ENCODE measurements at places on chromosomes 3 and 15. TPM values are rescaled to one million over a fixed set of nuclear protein-coding genes. Genes with fewer than 3 reads are reported as not detected.
A peak's percentile ranks its signal among the peaks of the same experiment; 100 is the strongest.

DNA sequence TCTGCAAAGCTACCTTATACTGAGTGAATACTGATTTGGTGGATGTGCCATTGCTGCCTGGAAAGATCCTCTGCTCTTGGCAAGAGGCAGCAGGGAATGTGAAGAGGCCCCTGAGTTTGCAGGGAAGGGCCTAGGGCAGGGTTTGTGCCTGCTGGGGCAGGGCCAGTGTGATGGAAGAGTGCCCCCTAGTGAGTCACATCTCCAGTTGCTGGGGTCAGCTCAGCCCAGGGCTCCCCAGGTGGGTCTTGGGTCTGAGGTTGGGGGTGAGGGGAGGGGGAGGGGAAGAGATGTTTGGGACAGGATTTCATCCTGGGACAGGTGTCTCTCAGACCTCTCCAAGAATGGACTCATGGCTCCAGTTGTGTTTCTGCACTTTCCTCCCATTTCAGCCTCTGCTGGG lies 4.1 kb upstream of the AMOTL2 start:
- DNase-seq: no peak

GRCh38 chr3:187507905-187508304 lies 139.7 kb downstream of the RTP4 start:
- no peak for DNase-seq

GRCh38 chr3:132535575-132536441 lies 61.3 kb upstream of the ACKR4 start:
- peak; percentile 81 for DNase-seq

GRCh38 chr3:66136597-66136996 lies 84.2 kb upstream of the SLC25A26 start:
- no peak for DNase-seq

DNA sequence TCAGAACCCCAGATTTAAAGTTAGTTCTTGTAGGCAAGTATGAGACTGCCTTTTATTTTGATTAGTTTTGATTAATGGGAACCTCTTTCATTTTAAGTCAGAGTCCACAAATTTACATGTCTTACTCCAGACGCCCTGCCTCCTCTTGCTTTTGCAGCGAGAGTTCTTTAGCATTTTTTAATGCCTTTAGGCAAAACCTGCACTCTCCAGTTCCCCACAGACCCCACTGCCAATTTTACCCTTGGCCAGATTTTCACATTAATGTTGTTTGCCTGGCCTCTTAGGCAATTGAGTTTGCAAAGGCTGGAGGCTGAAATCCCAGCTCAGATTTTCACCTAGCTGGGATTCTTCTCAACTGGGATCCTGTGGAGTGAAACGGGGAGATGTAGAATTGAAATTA lies 85.8 kb downstream of the GAP43 start:
- no peak for DNase-seq

DNA sequence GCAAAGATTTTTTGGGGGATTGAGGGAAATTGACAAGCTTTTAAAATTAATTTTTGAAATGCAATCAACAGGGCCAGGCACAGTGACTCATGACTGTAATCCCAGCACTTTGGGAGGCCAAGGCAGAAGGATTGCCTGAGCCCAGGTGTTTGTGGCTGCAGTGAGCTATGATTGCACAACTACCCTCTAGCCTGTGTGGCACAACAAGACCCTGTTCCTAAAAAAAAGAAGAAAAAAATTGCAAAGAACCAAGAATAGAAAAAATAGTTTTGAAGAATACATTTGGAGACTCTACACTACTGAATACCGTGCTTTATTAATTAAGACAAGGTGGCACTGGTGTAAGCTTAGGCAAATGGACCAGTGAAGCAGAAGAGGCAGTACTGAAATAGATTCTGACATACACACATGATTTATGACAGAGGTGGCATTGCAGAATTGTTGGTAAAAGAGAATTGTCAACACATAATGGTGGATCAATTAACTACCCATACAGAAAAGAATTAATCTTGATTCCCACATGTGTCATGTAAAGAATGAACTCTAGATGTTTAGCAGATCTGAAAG lies 443.3 kb upstream of the ATP11B start:
- DNase-seq: no peak

DNA sequence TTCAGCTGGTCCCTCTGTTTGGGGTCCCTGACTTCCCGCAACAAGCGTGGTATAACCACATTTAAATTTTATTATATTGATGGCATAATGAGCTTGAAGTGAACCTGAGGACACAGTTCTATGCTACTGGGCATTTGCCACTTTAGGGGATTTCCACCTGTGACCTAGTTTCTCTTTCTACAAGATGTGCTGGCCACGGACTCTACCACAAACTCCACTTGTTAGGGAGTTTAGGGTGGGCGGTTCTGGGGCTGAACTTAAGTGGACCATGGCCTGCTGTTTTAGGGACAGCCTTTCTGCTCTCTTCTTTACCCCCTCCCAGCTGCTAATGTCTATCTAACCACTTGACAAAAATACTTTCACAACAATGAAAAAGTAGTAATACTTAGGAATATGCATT lies 1199.1 kb downstream of the SI start:
- no peak for DNase-seq

GRCh38 chr3:74214286-74214685 lies 400.2 kb downstream of the CNTN3 start:
- peak; percentile 2 for DNase-seq

IRAK2 gene
- 6.6 TPM for total RNA-seq

CPLX3 gene
- not detected for total RNA-seq

FGF7 gene
- total RNA-seq: 488 TPM
